ENCODE measurements at places on chromosomes 12 and 14.
A peak's percentile ranks its signal among the peaks of the same experiment; 100 is the strongest.

GRCh38 chr12:9361879-9362326 is 153.7 kb upstream of the PZP start:
- DNase-seq: no peak

DNA sequence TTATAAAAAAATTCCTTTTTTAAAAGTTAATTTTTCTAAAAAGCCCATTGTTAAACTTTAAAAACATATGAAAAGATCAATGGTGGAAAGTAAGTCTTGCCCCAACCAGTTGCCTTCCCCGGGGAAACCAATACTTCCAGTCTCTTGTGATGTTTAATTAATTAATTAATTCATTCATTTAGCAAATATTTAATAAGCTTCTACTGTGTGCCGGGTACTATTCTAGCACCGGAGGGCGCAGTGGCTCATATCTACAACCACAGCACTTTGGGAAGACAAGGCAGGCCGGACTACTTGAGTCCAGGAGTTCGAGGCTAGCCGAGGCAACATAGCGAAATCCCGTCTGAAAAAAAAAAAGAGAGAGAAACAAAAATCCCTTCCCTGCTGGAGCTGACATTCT is 87.4 kb downstream of the HECTD4 start:
- DNase-seq: no peak

- peak; percentile 34 for DNase-seq
Measured at GRCh38 chr12:17215759-17216570, 610.0 kb upstream of the LMO3 start.

- DNase-seq: peak; percentile 76
Measured at GRCh38 chr12:124520265-124520701, 47.1 kb downstream of the NCOR2 start.

GRCh38 chr14:97299661-97300060 is 502.5 kb downstream of the VRK1 start:
- no peak for DNase-seq

- no peak for DNase-seq
Measured at GRCh38 chr12:87870061-87870460, 159.1 kb downstream of the C12orf50 start.

- DNase-seq: no peak
Measured at GRCh38 chr12:79615596-79616560, 74.9 kb downstream of the PAWR start.

DNA sequence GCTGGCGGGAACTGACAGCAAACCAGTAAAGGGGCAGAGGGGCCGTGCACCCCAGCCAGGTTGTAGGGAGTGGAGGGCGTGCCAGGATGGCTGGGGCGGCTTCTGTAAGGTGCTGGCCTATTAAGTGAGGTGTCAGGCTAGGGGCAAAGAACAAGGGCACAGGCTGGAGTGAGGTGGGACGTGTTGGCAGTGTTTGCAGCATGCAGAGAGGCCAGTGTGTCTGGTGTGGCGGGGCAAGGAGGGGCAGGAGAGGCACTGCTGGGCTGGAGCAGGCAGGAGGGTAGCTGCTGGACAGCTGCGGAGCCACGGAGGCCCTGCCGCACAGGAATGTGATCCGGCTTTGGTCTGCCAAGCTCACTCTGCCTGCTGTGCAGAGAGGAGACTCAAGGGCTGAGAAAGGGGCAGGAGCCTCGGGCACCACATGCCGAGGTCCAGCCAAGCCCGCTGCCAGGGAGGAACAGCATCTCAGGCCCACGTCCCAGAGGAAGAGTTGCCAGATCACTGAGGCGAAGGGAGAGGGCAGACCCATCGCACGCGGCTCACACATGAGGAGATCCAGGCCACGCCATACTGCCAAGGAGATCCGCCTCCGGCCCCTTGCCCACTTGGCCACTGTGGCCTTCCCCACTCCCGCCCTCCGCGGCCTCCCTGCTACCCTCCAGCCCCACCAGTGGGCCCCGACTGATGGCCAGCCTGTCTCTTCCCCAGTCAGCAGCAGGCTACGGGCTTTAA is 46.8 kb downstream of the AMN start:
- no peak for DNase-seq

- DNase-seq: no peak
Measured at GRCh38 chr12:11726659-11727058, 77.2 kb downstream of the ETV6 start.

DNA sequence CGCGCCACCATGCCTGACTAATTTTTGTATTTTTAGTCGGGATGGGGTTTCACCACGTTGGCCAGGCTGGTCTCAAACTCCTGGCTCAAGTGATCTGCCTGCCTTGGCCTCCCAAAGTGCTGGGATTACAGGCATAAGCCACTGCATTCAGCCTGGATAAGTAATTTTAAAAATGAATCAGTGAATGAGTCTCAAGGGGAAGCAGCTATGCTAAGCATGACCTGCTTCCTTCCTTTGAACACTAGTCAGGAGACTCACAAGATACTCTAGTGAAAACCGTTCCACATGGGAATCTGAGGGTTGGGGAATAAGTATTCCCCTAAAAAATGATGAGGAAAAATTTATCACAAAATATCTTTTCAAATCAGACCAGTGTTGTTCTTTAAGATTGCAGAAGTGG is 10.7 kb upstream of the FAM234B start:
- DNase-seq: no peak

DNA sequence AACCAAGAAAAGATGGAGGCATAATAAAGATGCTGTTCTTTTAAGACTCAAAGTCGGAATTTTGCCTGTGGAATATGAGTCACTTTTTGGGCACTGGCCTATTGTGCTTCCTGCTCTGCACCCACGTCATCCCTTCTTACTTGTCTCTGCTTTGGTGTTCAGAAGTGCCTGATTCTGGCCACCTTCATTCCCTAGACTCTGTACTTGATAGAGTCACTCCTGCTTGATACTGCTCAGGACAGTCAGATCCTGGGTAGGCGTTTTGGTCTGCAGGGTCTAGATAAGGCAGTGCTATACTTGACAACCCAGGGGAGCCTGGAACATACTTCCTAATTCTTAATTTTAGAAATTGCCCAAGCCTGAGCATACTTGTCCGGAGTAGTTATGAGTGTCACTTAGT is 1.9 kb downstream of the LRRK2 start:
- no peak for DNase-seq

DNA sequence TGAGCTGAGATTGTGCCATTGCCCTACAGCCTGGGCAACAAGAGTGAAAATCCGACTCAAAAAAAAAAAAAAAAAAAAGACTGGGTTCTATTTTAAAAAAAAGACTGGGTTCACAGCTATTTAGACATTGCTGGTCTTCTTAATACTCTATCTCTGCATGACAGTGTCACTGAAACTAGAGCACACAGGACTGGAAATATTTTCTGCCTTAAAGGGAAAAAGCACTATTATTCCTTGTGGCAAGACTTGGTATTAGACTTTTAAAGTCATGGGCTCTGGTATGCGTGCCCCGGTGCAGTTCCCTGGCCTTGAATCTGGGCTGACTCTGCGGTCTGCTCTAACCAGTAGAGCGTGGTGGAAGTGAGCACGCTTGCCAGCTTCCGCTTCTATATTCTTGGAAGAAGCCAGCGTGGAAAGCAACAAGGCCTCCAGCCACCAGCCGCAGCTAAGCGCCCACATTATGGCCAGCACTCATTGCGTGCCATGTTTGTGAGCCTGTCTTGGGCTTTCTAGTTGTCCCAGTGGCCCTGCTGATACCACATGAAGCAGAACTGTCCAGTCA is 31.3 kb downstream of the PRKAB1 start:
- no peak for DNase-seq

Measured in left hindlimb (tissue), 1 donor.